PC-3 (cell line): ENCODE measurements at places on chromosomes 12 and 14. TPM values are rescaled to one million over a fixed set of nuclear protein-coding genes. Genes with fewer than 3 reads are reported as not detected.

GRCh38 chr12:71108355-71108754, 49.4 kb downstream of the TSPAN8 start:
- H3K4me3 ChIP-seq: no peak overlapping the region
- DNase-seq: no peak
- H3K36me3 ChIP-seq: no peaks in the 10 kb centered on the region
- no peaks in the 10 kb centered on the region for H3K4me1 ChIP-seq
- H3K27ac ChIP-seq: no peak overlapping the region

DNA sequence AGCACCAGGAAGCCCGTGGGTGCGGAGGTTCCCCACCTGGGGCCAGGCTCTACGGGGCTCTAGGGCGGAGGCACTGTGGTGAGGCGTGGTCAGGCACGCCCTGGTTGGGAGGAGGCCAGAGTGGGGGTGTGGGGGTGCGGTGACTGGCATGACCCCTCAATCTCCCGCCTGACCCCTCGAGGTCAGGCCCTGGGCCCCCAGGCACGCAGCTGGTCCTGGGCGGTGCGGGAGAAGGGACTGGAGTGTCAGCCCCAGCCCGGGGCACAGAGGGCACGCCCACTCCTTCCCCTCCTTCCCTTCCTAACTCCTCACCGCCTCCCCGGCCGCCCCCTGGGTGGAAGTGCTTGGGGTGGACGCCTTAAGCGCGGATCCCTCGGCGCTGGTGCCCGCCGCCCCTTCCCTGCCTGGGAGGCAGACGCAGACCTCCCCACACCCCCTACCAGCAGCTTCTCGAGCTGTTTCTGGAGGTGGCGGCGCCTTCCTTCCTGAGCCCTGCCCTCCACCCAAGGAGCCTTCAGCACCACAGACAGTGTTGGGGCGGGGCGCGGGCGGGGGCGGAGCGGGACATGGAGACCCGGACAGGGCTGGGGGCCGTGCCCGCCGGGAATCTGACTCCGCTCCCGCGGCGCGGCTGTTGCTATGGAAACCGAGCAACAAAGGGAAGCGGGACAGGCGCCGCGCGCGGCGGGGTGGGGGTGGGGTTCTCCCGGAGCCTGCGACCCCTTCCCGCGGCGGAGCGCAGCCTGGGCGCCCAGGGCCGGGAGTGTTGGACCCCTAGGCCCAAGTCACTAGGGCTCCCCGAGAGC, 741 bp upstream of the CRIP2 start:
- peak; percentile 89 for DNase-seq
- no peaks in the 10 kb centered on the region for H3K27me3 ChIP-seq
- peak overlapping the region; percentile 74 for H3K4me3 ChIP-seq
- peaks cover 37% of the 10 kb centered on the region for H3K4me1 ChIP-seq
- no peaks in the 10 kb centered on the region for H3K36me3 ChIP-seq
- H3K27ac ChIP-seq: peak overlapping the region; percentile 64

- H3K4me3 ChIP-seq: no peak overlapping the region
- peaks cover 32% of the 10 kb centered on the region for H3K27me3 ChIP-seq
Measured at GRCh38 chr12:125983784-125984500, 918.7 kb downstream of the AACS start.

DNA sequence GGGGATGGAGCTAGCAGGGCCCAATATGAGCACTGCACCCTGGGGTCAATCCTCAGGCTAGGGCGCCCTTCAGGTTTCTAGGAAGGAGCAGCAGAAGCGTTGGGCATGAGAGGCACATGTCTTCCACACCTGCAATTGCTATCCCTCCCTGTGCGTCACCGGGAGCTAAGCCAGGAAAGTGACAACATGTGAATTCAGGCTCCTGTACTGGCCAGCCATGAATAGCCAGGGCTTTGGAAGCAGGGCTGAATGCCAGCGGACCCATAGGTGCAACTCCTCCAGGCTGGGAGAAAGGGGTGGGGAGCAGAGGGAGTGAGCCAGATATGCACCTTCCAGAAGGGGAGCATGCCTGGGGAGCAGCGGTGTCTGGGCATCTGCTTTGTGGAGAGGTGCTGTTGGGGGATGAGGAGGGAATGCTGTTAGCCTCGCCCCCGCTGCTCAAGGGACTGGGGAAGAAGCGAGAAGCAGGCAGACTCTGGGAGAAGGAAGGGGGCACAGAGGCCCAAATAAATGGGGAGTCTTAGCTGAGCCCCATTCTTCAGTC, 6.1 kb downstream of the HOXC5 start:
- no peaks in the 10 kb centered on the region for H3K27me3 ChIP-seq
- H3K4me3 ChIP-seq: no peak overlapping the region
- peak; percentile 56 for DNase-seq
- no peaks in the 10 kb centered on the region for H3K36me3 ChIP-seq
- no peak overlapping the region for H3K27ac ChIP-seq

GRCh38 chr12:80707830-80708258, 410 bp downstream of the MYF6 start:
- H3K27me3 ChIP-seq: peaks cover 31% of the 10 kb centered on the region
- H3K36me3 ChIP-seq: no peaks in the 10 kb centered on the region
- peaks cover 5% of the 10 kb centered on the region for H3K4me1 ChIP-seq
- DNase-seq: no peak
- no peak overlapping the region for H3K27ac ChIP-seq
- H3K4me3 ChIP-seq: no peak overlapping the region

DNA sequence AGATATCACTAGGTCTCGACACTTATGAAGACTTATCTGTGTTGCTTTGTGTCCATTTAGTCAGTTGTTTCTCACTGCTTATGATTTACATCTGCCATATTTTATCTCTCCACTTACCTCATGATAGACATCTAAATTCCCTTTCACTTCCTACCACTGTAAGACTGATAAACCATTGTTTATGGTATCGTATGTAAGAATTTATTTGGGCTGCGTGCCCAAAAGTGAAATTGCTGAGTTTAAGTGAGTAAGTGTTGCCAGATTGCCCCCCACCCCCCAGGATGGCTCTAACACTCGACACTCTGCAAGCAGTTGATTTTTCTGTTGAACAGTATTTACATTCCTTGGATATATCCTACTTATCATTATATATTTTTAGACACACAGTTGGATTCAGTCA, 69.9 kb upstream of the MON2 start:
- peaks cover 41% of the 10 kb centered on the region for H3K36me3 ChIP-seq
- no peaks in the 10 kb centered on the region for H3K27me3 ChIP-seq
- no peaks in the 10 kb centered on the region; the same call in 1 of the 2 replicates for H3K4me1 ChIP-seq
- DNase-seq: no peak

GRCh38 chr14:47596232-47596631, 79.2 kb downstream of the MDGA2 start:
- no peaks in the 10 kb centered on the region for H3K27me3 ChIP-seq
- H3K36me3 ChIP-seq: no peaks in the 10 kb centered on the region
- no peak overlapping the region for H3K4me3 ChIP-seq
- no peaks in the 10 kb centered on the region for H3K4me1 ChIP-seq
- H3K27ac ChIP-seq: no peak overlapping the region

GRCh38 chr12:15163030-15163976, 57.9 kb downstream of the RERG start:
- no peaks in the 10 kb centered on the region for H3K36me3 ChIP-seq
- H3K4me3 ChIP-seq: no peak overlapping the region
- no peaks in the 10 kb centered on the region for H3K4me1 ChIP-seq
- H3K27me3 ChIP-seq: peaks cover 43% of the 10 kb centered on the region

- no peak overlapping the region for H3K4me3 ChIP-seq
- no peak for DNase-seq
- peaks cover 9% of the 10 kb centered on the region for H3K4me1 ChIP-seq
Measured at GRCh38 chr14:100678469-100678828, 48.2 kb upstream of the DLK1 start.

- no peaks in the 10 kb centered on the region for H3K27me3 ChIP-seq
- peaks cover 21% of the 10 kb centered on the region for H3K4me1 ChIP-seq
- no peak overlapping the region for H3K27ac ChIP-seq
- H3K36me3 ChIP-seq: peaks cover 38% of the 10 kb centered on the region
- peak overlapping the region; percentile 82 for H3K4me3 ChIP-seq
- DNase-seq: no peak
Measured at GRCh38 chr12:55818886-55819285, 1.0 kb downstream of the ORMDL2 start.

DNA sequence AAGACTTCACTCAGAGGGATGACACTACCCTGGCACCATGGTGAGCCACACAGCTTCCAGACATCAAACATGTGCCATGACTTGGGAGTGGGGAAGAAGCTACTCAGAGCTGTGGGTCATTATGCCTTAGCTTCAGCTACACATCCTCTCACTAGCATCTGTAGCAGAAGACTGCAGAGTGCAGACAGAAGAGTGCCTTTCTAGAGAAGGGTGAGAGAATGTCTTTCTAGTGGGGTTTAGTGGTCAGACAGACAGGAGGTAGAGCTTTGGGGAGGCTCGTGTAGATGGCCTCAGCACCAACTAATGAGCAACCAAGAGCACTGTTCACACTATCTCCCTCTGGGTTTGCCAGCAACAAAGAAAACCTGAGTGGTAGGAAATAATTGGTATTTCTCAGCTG, 4.9 kb upstream of the B4GALNT3 start:
- no peaks in the 10 kb centered on the region for H3K27me3 ChIP-seq
- no peak overlapping the region for H3K4me3 ChIP-seq
- peaks cover 9% of the 10 kb centered on the region; the same call in 1 of the 2 replicates for H3K4me1 ChIP-seq
- no peaks in the 10 kb centered on the region for H3K36me3 ChIP-seq

- no peak overlapping the region for H3K4me3 ChIP-seq
- H3K27me3 ChIP-seq: no peaks in the 10 kb centered on the region
- no peaks in the 10 kb centered on the region for H3K4me1 ChIP-seq
- no peaks in the 10 kb centered on the region for H3K36me3 ChIP-seq
- no peak overlapping the region for H3K27ac ChIP-seq
Measured at GRCh38 chr12:83920821-83921547, 991.6 kb downstream of the SLC6A15 start.

- H3K36me3 ChIP-seq: no peaks in the 10 kb centered on the region
- no peaks in the 10 kb centered on the region for H3K27me3 ChIP-seq
- no peak overlapping the region for H3K27ac ChIP-seq
- H3K4me3 ChIP-seq: no peak overlapping the region
- no peaks in the 10 kb centered on the region for H3K4me1 ChIP-seq
- no peak for DNase-seq
Measured at GRCh38 chr12:82099216-82099615, 259.0 kb downstream of the CCDC59 start.

- H3K27ac ChIP-seq: no peak overlapping the region
- DNase-seq: no peak
- no peaks in the 10 kb centered on the region for H3K36me3 ChIP-seq
Measured at GRCh38 chr12:77800501-77800900, 30.2 kb upstream of the NAV3 start.

DNA sequence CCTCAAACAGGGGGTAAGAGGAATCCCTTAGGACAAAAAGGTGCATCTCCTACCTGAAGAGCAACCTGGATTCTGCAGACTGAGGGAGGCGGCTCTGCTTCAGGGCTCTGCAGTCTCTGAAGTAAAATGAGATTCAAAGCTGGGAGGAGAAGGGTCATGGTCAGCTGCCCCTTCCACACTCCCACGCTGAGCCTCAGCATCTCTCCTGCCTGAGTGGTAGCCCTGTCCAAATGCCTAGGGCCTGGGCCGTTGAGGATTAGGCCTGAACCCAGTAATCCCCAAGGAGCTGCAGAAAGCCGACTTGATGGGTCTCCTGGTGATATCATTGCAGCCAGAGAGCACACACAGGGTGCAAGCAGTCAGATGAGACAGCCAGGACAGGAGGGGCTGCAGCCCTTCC, 18.9 kb downstream of the PHLDA1 start:
- no peaks in the 10 kb centered on the region for H3K27me3 ChIP-seq
- H3K4me3 ChIP-seq: no peak overlapping the region
- DNase-seq: no peak
- no peaks in the 10 kb centered on the region for H3K36me3 ChIP-seq

DNA sequence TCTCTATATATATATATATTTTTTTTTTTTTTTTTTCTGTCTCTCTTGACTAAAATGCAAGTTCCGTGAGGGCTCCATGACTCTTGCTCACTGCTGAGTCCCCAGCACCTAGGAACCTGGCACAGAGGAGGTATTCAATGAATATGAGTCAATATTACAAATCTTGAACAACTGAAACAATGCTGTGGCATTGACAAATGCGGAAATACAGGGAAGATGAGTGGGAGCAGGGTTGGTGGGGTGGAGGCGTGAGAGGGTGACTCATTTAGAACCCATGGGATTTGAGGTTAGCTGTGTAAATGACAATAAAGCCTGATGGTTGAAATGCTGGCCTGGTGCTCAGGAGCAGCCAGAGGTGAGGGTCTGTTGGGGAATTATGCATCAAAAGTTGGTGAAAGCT, 121.7 kb upstream of the FUT8 start:
- peak overlapping the region; percentile 96 for H3K27ac ChIP-seq
- H3K4me1 ChIP-seq: peaks cover 20% of the 10 kb centered on the region
- peak; percentile 99 for DNase-seq
- H3K27me3 ChIP-seq: no peaks in the 10 kb centered on the region
- no peaks in the 10 kb centered on the region for H3K36me3 ChIP-seq
- no peak overlapping the region for H3K4me3 ChIP-seq

GRCh38 chr12:118534003-118534402, 157.6 kb downstream of the SUDS3 start:
- DNase-seq: no peak
- H3K27me3 ChIP-seq: peaks cover 40% of the 10 kb centered on the region
- no peak overlapping the region for H3K27ac ChIP-seq
- no peaks in the 10 kb centered on the region for H3K36me3 ChIP-seq

- peaks cover 29% of the 10 kb centered on the region for H3K36me3 ChIP-seq
- no peaks in the 10 kb centered on the region for H3K27me3 ChIP-seq
- no peak overlapping the region for H3K4me3 ChIP-seq
- H3K4me1 ChIP-seq: peaks cover 13% of the 10 kb centered on the region
- peak; percentile 90 for DNase-seq
Measured at GRCh38 chr14:55373784-55374705, 37.6 kb downstream of the ATG14 start.

DNA sequence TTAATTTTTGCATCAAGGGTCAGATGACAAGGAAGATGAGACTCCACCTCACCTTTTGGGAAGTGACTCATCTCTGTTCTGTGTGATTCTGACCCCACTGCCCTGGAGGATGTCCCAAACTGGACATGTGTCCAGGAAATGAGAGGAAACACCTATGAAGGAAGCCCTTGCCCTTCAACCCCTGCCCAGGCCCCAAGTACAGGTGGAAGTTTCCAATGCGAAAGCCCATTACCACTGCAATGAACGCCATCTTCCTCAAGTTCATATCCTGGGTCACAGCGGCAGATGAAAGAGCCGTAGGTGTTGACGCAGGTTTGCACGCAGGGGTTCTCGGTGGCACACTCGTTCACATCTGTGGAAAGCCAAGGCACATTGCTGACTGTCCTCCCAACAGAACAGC, 19.6 kb upstream of the TC2N start:
- H3K27ac ChIP-seq: no peak overlapping the region
- H3K36me3 ChIP-seq: no peaks in the 10 kb centered on the region
- H3K27me3 ChIP-seq: no peaks in the 10 kb centered on the region; the same call in 1 of the 2 replicates
- no peak overlapping the region for H3K4me3 ChIP-seq

Gene USP44
- not detected in 2 replicates for total RNA-seq

Gene FAM90A1
- total RNA-seq: not detected in 2 replicates

Gene ADCY6
- total RNA-seq: 19.0 and 24.4 TPM in 2 replicates

Gene IKZF4
- total RNA-seq: 1.0 and 2.8 TPM in 2 replicates

Gene A2ML1
- total RNA-seq: 0.12 and 0.36 TPM in 2 replicates

Gene MSRB3
- total RNA-seq: 4.5 and 5.9 TPM in 2 replicates

Gene PCED1B
- total RNA-seq: 1.0 TPM in 1 of 2 replicates, not detected in the other

Gene R3HDM2
- total RNA-seq: 14.0 and 15.7 TPM in 2 replicates

Gene SLC4A8
- 3.3 and 4.2 TPM in 2 replicates for total RNA-seq

Gene CFAP54
- total RNA-seq: 0.77 and 1.1 TPM in 2 replicates

Gene ADAM21
- 0.29 and 0.80 TPM in 2 replicates for total RNA-seq

Gene LRFN5
- total RNA-seq: not detected in 2 replicates

Gene MAP1LC3B2
- not detected in 2 replicates for total RNA-seq

Gene AMIGO2
- 19.3 and 22.2 TPM in 2 replicates for total RNA-seq
